ENCODE measurements at places on chromosomes 3 and 15.

GRCh38 chr15:31345606-31346366 lies 19.2 kb downstream of the KLF13 start:
- DNase-seq: no peak

GRCh38 chr3:10548992-10549391 lies 43.6 kb upstream of the ATP2B2 start:
- peak; percentile 74 for DNase-seq

DNA sequence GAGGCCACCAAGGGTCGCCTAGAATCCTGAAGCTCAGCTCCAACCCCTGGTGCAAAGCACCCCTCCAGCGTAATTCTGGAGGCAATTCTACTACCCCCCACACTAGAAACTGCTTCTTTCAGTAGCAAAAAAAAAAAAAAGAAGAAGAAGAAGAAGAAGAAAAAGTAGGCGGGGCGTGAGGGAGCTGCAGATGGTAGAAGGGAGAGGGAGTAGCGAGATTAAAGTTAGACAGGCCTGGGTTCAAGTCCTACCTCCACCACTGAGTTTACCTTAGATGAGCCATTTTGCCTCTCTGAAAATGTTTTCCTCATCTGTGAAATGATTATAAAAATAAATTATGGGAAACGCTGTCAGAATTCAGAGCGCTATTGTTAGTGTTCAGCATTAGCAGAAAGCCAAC lies 913 bp downstream of the FAM174B start:
- no peak for DNase-seq

DNA sequence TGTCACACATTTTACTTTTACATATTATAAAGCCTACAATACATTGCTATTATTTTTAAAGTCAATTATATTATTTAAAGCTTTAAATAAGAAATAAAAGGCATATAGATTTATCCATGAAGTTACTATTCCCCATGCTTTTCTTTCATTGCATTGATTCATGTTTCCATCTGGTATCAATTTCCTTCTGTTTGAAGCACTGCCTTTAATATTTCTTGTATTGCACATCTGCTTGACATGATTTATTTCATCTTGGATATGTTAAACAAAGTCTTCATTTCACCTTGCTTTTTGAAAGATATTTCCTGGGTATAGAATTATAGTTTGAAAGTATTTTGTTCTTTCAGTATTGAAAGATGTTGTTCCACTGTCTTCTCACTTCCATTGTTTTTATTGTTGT lies 174.3 kb upstream of the MBNL1 start:
- DNase-seq: no peak

DNA sequence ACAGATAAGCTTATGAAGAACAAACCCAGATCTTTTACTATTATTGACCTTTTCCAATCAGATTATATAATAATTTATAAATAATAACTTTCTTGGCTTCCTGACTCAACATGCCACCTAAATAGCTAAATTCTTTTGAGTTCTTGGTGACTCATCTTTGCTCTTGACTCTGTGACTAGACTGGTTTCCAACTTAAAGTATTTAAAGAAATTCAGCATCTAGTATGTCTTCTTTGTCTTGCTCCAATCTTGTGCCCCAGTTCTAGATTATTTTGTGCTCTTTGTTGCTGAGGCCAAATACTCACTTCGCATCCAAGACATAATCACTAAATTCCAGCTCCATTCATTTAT lies 483.2 kb upstream of the TBL1XR1 start:
- peak; percentile 51 for DNase-seq

GRCh38 chr15:65512807-65513416 lies 4.6 kb downstream of the DPP8 start:
- no peak for DNase-seq

DNA sequence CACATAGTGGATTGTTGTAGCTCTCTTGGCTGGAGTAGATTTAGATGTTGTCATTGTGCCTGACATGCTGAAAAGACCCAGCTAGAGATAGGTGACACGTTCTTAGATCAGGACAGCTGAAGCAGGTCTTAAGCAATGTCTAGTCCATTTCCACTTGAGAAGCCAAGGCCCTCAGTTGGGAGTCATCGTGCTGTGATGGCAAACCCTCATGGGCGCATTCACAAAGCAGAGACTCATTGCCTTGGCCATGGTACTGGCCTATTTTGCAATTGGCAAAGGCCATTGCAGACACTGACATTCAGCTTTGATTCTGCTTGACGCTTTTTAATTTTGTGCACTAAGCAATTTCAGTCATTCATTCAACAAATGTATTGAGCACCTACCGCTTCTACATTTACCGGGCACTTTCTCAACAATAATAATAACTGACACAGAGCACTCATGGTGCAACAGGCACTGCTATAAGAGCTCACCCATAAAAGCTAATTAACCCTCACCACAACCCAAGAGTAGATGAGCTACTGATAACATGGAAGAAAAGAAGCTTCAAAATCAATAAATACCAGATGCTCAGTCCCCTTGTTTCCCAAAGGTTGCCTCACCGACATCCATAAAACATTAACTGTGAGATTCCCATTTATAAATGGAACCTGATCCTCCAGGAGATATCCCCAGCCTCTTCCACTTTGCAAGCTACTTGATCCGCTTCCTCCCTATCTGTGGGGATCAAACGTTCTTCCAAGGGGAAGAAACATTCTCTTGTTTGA lies 200.1 kb downstream of the TLE3 start:
- no peak for DNase-seq

- no peak for DNase-seq
Observed at GRCh38 chr3:100838157-100838556, 128.9 kb downstream of the TFG start.

GRCh38 chr3:3800080-3800455 lies 837 bp downstream of the LRRN1 start:
- DNase-seq: no peak

DNA sequence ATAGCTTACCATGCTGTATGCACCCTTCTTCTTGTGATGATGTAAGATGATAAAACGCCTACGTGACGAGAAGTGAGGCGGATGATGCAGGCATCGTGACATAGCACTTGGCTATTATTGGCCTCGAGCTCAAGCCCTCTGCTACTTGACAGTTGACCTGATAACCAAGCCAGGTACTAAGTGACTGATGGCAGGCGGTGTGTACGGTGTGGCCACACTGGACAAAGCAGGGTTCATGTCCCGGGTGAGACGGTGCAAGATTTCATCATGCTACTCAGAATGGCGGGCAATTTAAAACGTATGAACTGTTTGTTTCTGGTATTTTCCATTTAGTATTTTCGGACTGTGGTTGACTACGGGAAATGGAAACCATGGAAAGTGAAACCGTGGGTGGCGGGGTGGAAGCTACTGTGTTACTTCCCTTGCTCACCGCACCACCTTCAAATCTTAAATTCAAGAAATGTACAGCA lies 57.7 kb downstream of the SLC12A8 start:
- no peak for DNase-seq

- DNase-seq: no peak
Observed at GRCh38 chr3:23723930-23724329, 81.8 kb upstream of the UBE2E1 start.

DNA sequence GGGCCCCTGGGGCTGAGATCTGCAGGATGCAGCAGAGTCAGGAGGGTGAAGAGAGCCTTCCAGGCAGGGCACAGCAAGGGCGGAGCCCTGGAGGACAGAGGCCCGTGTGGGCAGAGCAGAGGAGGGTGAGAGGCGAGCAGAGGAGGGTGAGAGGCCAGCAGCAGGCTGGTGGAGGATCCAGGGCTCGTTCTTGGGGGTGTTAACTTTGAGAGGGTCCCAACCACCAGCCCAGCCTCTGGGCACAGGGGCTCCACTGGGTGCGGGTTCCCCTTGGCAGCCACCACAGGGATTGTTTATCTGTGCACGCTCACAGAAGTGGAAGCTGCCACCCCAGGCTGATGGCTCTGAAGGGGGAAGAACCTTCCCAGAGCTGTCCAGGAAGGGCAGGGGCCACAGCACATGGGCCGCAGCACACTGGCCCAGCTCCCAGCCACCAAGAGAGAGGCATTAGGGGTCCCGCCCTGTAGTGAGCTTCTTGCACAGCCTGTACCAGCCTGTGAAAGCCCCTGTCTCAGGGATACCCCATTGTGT lies 9.3 kb upstream of the PLXND1 start:
- DNase-seq: no peak

GRCh38 chr3:10469441-10470119 lies 35.8 kb downstream of the ATP2B2 start:
- no peak for DNase-seq

DNA sequence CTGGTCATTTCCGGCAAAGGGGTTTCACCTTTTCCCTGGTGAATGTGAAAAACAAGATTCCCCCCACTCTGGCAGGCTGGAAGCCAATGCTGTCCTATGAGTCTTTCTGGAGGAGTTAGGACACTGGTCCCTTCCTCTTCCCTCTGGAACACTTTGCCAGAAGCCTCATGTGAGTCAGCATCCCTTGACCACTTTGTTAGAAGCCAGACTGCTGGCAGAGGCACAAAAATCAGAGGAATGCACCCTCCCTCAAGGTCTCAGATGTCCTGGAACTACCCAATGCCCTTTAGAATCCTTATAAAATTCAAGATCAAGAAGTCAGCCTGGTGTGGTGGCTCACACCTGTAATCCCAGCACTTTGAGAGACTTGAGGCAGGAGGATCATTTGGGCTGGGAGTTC lies 26.6 kb downstream of the ITGB5 start:
- peak; percentile 99 for DNase-seq

GRCh38 chr3:46228260-46229242 lies 13.7 kb upstream of the CCR3 start:
- DNase-seq: peak; percentile 74

DNA sequence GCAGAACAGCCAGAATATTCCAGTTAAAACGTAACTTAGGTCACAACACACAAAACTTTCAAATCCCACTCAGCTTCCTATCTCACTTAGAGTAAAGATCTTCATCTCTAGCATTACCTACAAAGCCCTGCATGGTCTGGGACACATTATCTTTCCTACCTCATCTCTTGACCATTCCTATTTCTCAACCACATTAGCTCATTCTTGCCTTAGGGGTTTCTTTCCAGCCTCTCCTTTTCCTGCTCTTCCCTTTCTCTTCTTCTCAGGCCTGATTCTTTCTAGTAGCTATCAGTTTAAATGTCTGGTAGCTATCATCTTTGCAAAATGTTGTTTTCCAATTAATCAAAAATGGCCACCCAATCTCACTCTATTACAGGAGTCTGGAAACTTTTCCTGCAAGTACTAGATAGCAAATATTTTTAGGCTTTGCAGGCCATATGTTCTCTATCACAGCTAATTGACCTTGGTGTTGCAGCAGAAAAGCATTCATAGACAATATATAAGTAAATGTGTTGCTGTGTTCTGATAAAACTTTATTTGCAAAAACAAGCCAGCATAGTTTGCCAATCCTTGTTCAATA lies 15.1 kb upstream of the CBLB start:
- no peak for DNase-seq

GRCh38 chr3:2727610-2728318 lies 382.4 kb downstream of the IL5RA start:
- DNase-seq: no peak

GRCh38 chr15:66459818-66460615 lies 37.5 kb downstream of the SNAPC5 start:
- DNase-seq: peak; percentile 58

DNA sequence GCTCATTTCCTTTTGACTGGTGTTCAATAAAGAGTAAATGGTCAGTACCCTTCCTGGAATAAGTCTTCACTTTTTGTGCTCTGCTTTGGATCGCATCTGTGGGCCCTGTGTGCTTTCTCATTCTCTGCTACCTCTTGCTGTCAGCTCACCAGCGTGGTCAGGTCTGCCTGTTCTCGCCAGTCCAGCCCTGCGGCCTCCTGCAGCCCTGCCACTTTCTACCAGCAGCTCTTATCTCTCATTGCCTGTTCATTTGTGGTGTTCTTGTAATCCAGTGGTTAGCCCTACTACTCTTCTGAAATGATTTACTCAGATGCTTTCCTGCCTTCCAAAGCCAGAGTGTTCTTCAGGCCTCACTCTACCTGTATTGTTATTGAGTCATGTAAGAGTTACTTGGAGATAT lies 54.8 kb downstream of the CHCHD6 start:
- DNase-seq: no peak

DNA sequence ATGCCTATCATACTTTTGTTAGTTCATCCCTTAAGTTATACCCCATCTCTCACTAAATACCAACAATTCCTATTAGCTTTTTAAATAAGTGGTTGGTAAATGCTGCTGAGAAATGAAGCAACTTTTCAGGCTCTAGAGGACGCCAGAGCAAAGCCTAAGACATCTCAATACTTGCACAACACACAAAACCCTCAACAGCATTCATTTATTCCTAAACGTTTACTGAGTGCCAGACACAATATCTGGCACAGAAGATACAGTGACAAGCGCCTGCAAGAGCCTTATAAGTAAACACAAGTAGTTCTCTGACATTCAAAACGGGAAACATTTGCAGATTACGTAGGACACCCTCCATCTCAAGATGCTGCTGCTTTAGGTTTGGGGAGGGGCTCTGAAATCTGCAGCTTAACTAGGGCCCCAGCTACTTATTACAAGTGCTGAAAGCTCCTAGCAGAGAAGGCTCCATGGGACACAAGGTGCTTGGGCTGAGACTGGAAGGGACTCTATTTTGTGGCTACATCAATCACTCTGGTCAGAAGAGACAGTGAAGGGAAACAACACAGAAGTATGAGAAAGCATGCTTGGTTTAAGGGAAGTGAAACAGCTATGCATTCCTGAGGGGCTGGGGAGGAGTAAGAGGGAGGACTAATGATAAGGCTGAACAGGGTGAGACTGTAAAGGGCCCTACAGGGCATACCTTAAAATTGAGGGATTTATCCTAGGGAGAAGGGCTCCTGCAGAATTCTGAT lies 311.3 kb downstream of the PLCL2 start:
- no peak for DNase-seq

DNA sequence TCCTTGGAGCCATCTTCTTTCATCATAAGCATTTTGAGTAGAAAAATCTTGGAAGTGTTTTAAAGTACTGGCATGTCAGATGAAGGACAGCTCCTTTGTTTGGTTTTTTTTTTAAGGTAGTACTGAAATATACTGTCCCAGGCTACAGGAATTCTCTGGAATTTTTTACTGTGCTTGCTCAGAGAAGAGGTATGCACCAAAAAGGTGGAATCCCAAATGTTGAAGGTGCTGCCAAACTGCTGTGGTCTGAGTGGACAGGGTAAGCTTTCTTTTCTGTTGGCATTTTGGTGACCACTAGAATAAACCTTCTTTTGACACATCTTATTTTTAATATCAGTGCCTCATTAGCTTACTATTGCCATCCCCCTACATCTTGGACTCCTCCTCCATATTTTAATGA lies 7.2 kb downstream of the GNL3 start:
- no peak for DNase-seq

DNA sequence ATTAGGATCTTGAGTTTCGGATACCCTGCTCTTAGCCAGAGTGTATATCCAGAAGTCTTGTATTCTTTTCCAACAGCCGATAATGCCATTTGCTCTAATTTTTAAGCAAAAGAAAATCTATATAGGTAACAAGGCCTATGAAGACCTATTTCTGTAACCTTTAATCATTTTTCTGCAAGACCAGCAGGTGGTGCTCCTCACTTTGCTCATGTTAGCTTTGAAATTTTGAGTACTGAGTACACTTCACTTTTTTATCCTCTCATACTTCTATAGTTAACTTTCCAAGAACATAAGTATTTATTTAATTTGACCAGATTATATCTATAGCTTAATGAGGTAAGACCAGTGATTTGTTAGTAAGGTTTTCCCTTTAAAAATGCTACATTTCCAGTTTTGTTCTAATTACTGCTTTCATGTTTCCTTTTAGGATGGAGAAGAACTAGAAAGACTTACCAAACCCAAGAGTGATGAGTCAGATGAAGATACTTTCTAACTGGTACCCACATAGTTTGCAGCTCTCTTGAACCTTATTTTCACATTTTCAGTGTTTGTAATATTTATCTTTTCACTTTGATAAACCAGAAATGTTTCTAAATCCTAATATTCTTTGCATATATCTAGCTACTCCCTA lies 20.5 kb downstream of the SLC35A5 start:
- DNase-seq: peak; percentile 39

All from HT1080 (cell line).